ENCODE measurements at places on chromosomes 12 and 14. TPM values are rescaled to one million over a fixed set of nuclear protein-coding genes. Genes with fewer than 3 reads are reported as not detected.

- no peak for DNase-seq
These were observed 32.4 kb downstream of the FLVCR2 start for GRCh38 chr14:75610834-75611233.

DNA sequence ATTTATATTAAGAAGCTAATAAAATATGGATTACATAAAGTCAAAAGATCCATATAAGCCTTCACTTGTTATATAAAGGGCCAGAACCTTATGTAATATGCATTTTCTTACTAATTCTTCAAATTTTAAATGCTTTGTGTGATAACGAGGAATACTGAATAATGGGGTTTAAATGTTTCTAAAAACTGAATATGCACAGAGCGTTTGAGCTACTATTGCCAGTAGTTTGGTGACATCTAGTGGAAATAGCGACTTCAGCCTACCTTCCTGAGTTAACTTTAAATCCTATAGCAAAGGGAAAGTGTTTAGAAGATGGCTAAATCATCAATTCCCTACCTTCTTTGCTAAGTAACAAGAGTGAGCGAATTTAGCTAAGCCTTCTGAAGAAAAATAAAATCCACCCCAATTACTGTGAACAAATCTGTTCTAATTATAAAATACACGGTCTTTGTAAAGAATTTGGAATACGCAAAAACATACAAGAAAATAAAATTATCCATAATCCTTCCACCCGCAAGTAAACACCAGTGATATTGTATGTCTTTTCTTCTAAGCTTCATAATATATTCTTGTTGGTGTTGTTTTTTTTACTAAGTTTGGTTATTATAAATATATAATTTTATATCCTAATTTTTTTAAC lies 115.5 kb upstream of the G2E3 start:
- peak; percentile 67 for DNase-seq

DNA sequence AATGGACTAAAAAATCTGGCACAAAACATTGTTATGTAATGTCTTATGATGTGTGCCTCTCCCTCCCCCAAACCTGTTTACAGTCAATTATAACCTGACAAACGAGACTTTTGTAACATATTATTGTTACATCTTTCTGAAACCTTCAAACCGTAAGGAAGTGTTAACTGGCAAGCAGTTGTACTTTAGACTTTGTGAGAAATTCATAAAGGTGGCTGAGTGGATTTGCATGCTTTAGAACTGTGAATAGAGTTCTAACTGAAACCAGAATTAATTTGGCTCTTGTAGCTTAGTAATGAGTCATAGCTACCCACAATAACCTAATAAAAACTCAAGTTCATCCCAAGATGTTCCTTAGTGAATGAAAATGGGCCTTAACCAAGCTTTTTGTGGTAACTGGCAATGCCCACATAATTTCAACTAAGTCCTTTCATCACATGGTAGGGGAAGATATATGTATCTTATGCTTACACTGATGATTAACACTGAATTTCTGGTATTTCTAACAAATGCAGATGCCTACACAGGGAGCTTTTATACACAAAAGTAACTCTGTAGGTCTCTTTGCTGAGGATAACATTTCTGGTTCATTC lies 29.7 kb downstream of the RAD9B start:
- no peak for DNase-seq

Gene TAS2R14
- polyA plus RNA-seq: 2.5 TPM

Gene PRB2
- polyA plus RNA-seq: not detected

GRCh38 chr12:106586803-106587684 lies 4.2 kb downstream of the RFX4 start:
- no peak for DNase-seq

GRCh38 chr12:120265473-120266179 lies at the start of gene PXN:
TSS of gene PXN (minus strand) at chr12:120265730. CDS start at chr12:120265629, 101 bp downstream.
- peak; percentile 89 for DNase-seq

- no peak for DNase-seq
These were observed 613.0 kb downstream of the RPS29 start for GRCh38 chr14:48973151-48973550.

Data from hindlimb muscle (tissue), 1 donor.